ENCODE measurements at places on chromosomes 2 and 18. TPM values are rescaled to one million over a fixed set of nuclear protein-coding genes. Genes with fewer than 3 reads are reported as not detected.

CFC1 gene
- total RNA-seq, result not detected

LYG2 gene
- total RNA-seq, result not detected

GAREM1 gene
- 5.1 TPM for total RNA-seq

ADCYAP1 gene
- not detected for total RNA-seq

DNER gene
- 0.30 TPM for total RNA-seq

CNDP1 gene
- total RNA-seq, result not detected

RIOK3 gene
- 77.2 TPM for total RNA-seq

SERPINB13 gene
- total RNA-seq, result not detected

MC2R gene
- not detected for total RNA-seq

SPP2 gene
- not detected for total RNA-seq

TNFAIP6 gene
- 41.6 TPM for total RNA-seq

RAB27B gene
- total RNA-seq, result 40.1 TPM

TRIM43 gene
- total RNA-seq, result not detected

MERTK gene
- total RNA-seq, result 0.46 TPM

TBR1 gene
- under 0.01 TPM for total RNA-seq

RGPD4 gene
- not detected for total RNA-seq

DNAH7 gene
- 0.30 TPM for total RNA-seq

SLC38A11 gene
- total RNA-seq, result 0.23 TPM

ABCB11 gene
- not detected for total RNA-seq

EPB41L3 gene
- 3.6 TPM for total RNA-seq

ACVR1 gene
- total RNA-seq, result 43.5 TPM

STEAP3 gene
- total RNA-seq, result 30.7 TPM

SCYGR4 gene
- not detected for total RNA-seq

NETO1 gene
- 0.74 TPM for total RNA-seq

GRP gene
- not detected for total RNA-seq

CCDC102B gene
- 2.4 TPM for total RNA-seq

HOXD3 gene
- total RNA-seq, result 2.4 TPM

LRRC30 gene
- total RNA-seq, result not detected

AQP12A gene
- total RNA-seq, result not detected

UGT1A3 gene
- total RNA-seq, result not detected

DSG4 gene
- not detected for total RNA-seq

OTX1 gene
- total RNA-seq, result not detected

SAG gene
- not detected for total RNA-seq

ACOXL gene
- total RNA-seq, result not detected

ADNP2 gene
- 19.0 TPM for total RNA-seq

FOXI3 gene
- total RNA-seq, result not detected

CD8B2 gene
- total RNA-seq, result not detected

RAB6C gene
- total RNA-seq, result not detected

ANKRD30BL gene
- total RNA-seq, result not detected

EPHA4 gene
- 34.4 TPM for total RNA-seq

DNAJC5G gene
- not detected for total RNA-seq

POTEJ gene
- total RNA-seq, result not detected

POTEI gene
- not detected for total RNA-seq

FKBP1B gene
- total RNA-seq, result 4.7 TPM

ECEL1 gene
- total RNA-seq, result not detected

LYPD6 gene
- total RNA-seq, result 7.8 TPM

IL36B gene
- total RNA-seq, result not detected

NOL4 gene
- 0.30 TPM for total RNA-seq

SIGLEC15 gene
- 2.5 TPM for total RNA-seq

ARHGAP28 gene
- 0.30 TPM for total RNA-seq

FOXD4L1 gene
- 0.30 TPM for total RNA-seq

FAHD2A gene
- 24.4 TPM for total RNA-seq

BOLL gene
- total RNA-seq, result not detected

NIFK gene
- 83.7 TPM for total RNA-seq

PCGF1 gene
- 28.2 TPM for total RNA-seq

EIF4E2 gene
- 84.8 TPM for total RNA-seq

KCNIP3 gene
- 2.3 TPM for total RNA-seq

ERBB4 gene
- 0.42 TPM for total RNA-seq

MRPL19 gene
- 71.0 TPM for total RNA-seq

All from smooth muscle cell of the umbilical artery (primary cell).